ENCODE measurements at places on chromosomes 5 and 9.

- no peak for DNase-seq
Observed at GRCh38 chr5:45277860-45278259, 418.3 kb downstream of the HCN1 start.

- DNase-seq: peak; percentile 10
Observed at GRCh38 chr9:69325409-69326212, 596 bp downstream of the ENTREP1 start.

DNA sequence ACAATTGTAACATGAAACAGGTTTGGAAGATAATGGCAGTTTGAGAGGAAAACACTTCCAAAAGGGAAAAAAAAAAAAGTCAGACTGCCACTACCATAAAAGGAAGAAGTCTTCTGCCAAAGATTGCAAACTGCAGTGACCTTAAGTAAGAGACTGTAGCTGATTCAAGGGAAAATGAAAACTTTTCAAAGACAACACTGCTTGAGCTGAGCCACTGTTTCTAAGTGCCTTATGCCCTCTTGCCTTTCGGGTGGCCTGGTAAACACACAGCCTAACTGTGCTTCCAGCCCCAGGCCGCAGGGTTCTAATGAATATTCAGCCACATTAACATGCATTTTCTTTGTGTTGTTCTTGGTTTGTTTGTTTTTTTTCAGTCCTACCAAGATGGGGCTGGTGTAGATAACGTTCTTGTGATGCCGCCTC lies 354.6 kb downstream of the BNC2 start:
- DNase-seq: no peak

DNA sequence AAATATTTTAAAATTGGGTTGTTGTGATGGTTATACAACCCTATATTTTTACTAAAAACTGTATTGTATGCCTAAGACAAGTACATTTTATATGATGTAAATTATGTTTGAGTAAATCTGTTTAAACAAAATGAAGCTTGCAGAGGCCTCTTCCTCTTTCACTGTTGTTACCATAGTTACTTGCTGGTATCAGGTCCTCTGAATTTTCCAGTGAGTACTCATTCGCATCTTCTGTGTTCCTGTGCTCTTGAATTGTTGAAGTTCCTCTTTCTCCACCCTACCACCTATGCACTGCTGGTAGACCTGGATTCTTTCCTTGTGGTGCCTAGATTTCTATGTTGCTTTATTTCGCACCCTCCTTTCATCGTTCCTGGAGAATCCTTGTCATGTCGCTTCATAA lies 938.5 kb upstream of the ACO1 start:
- DNase-seq: no peak

GRCh38 chr5:124572971-124573370 lies 173.5 kb downstream of the ZNF608 start:
- DNase-seq: no peak

GRCh38 chr5:149114403-149115312 lies 26.6 kb upstream of the ABLIM3 start:
- no peak for DNase-seq

DNA sequence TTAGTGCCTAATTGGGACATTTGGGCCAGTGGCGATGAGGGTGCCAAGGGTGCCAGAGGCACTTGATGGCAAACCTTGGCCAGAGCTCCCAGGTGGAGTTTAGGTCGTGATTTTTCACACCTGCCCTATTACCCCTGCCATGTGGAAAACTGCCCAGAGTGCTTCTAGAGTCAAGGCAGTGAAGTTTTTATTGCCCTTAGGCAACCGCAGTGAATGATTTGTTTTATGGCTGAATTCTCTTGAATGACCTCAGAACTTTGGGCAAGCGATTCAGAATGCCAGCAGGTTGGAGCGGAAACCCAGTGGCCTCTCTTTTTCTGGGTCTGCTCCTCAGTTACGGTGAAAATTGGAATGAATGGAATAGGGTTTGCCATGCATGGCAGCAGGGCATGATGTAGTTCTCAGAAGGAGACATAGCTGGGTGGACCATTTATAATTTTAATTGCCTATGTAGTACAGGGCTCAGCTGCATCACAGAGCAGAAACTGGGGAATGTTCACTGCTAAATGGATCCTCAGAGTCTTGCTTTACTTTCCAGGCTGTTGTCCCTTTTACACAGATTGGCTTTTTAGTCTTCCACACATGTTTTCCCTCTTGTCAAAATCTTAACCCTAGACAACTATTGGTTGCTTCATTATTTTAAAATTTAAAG lies 820.0 kb upstream of the SEMA6A start:
- DNase-seq: no peak

- no peak for DNase-seq
Observed at GRCh38 chr5:56129288-56129687, 103.8 kb downstream of the ANKRD55 start.

DNA sequence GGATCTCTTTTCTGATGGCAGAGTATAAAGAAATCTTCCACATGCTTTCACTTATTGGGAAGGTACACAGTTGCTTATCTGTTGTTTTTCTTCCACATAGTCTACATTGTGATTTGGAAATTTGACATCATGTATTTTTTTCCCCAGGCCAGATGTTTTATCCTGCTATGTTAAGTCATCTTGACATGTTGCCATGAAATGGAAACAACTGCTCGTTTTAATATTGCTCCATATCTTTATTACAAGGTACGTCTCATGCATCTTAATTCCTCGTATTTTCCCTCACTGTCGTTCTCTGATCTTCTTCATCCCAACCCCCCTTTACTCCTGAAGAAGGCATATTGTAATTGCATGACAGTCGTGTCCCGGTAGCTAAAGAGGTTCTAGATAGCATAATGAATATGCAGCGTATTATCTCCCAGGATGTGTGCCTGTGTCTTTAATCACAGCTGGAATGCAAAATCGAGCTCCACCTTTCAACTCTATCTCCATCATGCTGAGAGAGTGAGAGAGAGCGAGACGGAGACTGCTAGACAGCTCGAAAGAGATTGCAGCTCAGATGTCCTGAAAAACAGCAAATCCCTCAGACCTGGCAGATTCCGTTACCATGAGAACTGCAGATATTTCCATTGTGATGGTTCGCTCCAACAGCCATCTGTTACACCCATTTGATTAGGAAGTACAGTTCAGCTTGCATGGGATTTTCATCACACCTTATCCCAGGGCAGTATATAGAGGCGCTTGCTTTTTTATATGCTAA lies 281.7 kb downstream of the TMEM38B start:
- no peak for DNase-seq

- DNase-seq: no peak
Observed at GRCh38 chr9:136965771-136966484, 11.4 kb upstream of the PTGDS start.

DNA sequence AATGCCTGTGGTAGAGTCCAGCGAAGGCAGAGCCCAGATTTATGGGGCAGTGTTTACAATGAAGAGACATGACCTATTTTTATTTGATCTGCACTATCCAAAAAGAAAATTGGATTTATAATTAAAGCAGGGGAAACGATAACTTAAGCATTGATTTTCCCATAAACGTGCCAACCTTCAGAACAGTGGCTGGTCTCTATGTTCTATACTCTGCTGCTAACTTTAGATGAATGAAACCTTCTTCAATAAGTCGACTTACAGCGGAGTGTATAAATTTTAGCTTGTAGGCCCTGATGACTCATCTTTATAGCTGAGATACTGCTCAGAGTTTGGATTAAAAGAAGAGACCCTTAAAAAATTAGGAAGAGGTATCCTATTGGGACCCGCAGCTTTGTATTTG lies 452.6 kb downstream of the TLR4 start:
- no peak for DNase-seq

DNA sequence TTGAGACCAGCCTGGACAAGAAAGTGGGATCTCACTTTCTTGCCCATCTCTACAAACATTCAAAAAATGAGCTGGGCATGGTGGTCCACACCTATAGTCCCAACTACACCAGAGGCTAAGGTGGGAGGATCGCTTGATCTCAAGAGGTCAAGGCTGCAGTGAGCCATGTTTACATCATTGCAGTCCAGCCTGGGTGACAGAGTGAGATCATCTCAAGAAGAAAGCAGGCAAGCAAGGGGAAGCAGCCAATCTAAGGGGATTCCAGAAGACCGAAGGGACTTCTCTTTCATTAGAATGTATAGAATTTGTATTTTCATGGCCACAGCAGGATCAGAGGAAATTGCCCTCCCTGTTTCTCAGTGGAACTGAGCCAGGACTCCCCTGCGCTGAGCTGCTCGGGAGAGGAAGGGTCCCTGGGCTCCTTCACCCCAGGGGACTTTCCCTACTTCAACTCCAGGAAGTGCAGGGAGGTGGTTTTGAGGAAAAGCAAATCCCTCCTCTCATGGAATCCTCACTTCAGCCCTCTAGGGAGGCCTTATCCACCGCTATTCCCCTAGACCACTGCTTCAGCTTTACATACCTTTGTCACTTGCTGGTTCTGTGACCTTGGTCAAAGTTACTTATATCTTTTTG lies 12.1 kb downstream of the WWC1 start:
- DNase-seq: no peak

DNA sequence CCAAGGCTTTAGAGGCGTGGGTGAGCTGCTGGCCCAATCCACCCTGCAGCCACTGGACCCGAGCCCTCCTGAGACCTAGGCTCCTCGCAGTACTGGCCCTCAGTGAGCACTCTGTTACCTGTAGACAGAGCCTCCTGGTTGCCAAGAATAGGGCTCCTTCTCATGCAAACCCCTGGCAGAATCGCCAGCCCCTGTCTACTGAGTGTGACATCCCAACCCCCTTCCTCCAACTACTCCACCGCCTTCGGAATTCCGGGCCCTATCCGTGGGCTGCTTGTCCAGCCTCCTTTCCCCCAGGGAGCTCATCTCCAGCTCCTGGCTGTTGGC lies 23.8 kb upstream of the COL5A1 start:
- no peak for DNase-seq

DNA sequence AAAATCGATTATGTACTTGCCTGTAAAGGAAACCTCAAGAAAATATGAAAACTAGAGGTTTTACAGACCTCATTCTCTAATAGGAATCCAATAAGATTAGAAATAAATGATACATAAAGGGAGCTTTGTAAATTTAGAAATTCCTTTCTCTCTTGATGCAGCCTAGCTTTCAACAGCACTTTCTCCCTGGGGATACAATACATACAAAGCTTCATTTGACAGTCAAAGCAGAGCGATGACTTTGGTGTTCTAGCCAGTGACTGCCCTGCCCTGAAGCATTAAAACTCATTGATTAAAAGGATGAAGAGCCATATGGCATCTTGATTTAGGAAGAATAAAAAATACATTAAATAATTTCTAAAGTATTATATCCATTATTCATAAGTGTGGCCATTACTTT lies 46.3 kb upstream of the GLIS3 start:
- no peak for DNase-seq

- no peak for DNase-seq
Observed at GRCh38 chr5:98179791-98180755, 593.4 kb upstream of the RGMB start.

DNA sequence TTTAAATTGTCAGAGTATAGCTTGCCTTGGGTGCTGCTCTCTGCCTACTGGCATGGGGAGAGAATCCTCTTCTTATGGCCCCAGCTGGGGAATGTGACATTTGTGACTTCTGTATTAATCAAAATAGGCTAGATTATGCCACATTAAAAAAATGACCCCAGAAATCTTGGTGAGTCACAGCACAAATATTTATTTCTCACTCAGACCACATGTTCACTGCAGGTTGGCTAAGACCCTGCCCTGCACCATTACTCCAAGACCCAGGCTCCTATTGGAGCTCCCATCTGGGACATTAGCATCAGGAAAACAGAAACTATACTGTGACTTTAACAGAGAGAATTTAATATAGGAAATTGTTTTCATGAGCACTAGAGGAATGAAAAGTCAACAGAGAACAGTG lies 16.6 kb upstream of the WHRN start:
- DNase-seq: no peak

GRCh38 chr5:95901676-95902627 lies 59.7 kb downstream of the ELL2 start:
- DNase-seq: no peak

DNA sequence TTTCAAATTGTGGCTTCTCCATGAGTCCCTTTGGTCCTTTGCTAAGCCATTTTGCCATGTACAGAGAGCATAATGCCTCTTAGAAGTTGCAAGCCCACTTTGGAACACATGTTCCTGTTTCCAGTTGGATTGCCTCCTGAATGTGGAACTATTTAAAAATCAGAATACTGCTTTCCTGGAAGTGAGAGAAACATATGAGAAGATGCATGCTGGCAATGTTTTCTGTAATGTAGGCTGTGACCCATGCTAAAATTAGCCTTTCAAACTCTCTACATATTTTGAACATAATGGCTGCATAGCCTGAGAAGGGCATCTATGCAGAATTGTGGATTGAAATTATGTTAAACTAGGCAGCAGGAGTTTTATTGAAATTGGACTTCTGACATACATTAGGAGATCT lies 175.5 kb upstream of the PAPPA start:
- DNase-seq: no peak

DNA sequence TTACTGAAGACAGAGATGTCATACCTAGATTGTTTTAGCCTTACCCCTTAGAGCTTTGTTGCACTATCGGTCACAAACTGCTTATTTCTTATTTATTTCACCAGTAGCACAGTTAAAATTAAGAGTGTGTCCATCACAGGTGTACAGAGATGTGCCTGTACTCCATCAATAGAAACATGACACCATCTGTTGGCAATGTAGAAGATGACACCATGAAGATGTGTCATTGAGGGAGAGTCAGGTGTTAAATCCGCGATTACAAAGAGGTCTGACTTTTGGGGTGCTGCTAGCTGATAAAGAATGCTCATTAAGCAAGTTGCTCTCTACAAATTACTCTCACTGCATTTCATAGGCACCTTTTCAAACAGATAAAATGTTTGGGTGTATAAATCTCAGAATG lies 164.4 kb downstream of the SMARCA2 start:
- DNase-seq: no peak

DNA sequence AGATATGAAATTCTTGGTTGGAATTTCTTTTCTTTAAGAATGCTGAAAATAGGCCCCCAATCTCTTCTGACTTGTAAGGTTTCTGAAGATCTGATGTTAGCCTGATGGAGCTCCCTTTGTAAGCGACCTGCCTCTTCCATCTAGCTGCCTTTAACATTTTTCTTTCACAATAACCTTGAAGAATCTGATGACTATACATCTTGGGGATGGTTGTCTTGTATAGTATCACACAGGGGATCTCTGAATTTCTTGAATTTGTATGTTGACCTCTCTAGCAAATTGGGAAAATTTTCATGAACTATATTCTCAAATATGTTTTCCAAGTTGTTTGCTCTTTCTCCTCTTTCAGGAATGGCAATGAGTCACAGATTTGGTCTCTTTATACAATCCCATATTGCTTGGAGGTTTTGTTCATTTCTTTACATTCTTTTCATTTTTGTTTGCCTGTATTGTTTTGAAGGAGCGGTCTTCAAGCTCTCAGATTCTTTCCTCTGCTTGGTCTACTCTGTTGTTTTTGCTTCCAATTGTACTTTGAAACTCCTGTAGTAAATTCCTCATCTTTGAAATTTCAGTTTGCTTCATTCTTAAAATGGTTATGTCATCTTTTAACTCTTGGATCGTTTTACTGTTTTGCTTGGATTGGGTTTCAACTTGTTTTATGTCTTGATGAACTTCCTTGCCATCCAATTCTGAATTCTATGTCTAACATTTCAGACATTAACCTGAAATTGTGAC lies 245.2 kb upstream of the TARS1 start:
- no peak for DNase-seq

- DNase-seq: no peak
Observed at GRCh38 chr5:76736679-76737556, 21.0 kb downstream of the F2R start.
